Activated T-helper 9 cell treated with anti-CD3 and anti-CD28 coated beads, Interleukin-2, amount 50 U/mL, for 16 hours (primary cell): ENCODE measurements at places on chromosomes 1 and 21.

DNA sequence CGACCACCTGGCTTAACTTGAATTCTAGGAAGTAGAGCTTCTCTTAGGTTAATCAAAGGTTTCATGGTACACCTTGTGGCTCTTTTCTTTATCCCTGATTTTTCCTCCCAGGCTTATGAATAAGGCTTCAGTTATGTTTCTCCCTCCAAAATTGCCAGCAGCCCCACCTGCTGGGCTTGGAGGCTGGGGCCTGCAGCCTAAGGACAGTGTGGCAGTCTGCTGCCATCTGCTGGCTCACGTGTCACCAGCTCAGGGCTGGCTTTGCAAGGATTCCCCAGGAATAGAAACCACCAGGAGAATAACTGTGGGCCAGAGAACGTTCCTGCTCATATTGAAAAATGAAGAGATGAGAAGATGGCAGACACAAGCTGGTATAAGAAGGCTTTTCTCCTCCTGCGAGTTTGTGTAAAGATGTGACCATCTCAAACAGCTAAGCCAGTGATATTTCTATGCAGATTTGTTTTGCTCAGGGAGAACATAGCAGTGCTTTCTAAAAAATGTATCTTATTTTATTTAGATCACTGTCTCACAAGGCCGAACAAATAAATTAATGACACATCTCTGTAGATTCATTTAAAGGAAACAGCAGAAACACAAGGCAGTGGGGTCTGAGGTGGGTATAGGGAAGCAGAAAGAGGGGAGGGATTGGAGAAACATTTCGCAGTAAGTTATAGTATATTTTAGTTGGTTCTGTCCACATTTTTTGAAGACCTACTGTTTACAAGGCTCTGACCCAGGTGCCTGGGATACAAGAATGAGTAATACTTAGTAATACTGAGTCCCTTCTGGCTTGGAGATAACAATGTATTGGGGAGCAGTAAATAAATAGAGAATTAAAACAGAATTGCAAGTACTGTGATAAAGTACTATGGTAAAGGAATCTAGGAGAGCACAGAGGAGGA, 291.1 kb upstream of the SGIP1 start:
- DNase-seq, result peak; percentile 64

- no peak for DNase-seq
Observed at GRCh38 chr1:186559601-186560116, 98.7 kb upstream of the PDC start.

GRCh38 chr1:75616436-75617433, 5.8 kb upstream of the SLC44A5 start:
- DNase-seq, result no peak

DNA sequence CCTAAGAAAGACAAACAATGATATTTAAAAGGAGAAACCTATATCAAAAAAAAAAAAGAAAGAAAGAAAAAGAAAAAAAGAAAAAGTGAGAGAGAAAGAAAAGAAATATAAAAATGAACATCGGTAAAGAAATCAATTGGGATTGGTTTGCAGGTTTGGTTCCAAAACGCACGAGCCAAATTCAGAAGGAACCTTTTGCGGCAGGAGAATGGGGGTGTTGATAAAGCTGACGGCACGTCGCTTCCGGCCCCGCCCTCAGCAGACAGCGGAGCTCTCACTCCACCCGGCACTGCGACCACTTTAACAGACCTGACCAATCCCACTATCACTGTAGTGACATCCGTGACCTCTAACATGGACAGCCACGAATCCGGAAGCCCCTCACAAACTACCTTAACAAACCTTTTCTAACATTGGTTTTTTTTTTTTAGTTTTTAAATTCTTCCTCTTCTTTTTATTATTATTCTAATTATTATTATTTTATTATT, 11.7 kb downstream of the LHX9 start:
- DNase-seq, result no peak

GRCh38 chr1:86289161-86289560, 107.0 kb downstream of the ODF2L start:
- no peak for DNase-seq

- DNase-seq, result no peak
Observed at GRCh38 chr1:2534687-2535441, 4.8 kb upstream of the HES5 start.
